ENCODE measurements at places on chromosomes 16 and 17.

DNA sequence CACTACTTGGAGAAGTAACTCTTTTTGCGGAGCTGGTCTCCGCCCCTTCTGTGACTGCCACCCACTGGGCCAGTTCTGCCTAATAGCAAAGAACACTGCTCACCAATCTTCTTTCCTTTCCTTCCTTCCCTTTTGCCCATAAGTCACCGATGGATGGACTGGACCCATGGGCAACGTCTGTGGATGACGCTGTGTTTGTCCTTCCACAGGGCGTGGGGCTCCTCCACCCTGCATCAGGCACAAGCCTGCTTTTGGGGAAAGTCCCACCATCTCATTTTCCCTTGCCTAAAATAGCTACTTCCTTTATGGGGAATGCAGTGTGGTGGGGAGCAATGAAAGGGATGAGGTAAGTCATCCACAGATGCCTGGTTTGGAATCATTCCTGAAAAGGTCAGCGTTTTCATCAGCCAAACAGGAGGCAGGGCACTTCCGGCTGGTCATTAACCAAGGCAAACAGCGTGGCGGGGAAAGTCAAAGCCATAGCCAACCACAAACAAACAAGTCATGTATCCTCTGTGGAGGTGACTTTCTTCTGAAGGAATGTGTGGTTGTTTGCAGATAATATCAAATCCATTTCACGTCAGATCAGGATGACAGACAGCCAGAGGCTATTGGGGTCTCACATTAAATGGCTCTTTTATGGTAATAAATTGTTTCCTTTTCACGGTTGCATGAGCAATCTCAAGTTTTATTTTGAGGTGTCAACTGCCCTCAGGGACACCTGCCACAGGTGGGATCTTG is 30.7 kb upstream of the MED9 start:
- DNase-seq: peak; percentile 78

DNA sequence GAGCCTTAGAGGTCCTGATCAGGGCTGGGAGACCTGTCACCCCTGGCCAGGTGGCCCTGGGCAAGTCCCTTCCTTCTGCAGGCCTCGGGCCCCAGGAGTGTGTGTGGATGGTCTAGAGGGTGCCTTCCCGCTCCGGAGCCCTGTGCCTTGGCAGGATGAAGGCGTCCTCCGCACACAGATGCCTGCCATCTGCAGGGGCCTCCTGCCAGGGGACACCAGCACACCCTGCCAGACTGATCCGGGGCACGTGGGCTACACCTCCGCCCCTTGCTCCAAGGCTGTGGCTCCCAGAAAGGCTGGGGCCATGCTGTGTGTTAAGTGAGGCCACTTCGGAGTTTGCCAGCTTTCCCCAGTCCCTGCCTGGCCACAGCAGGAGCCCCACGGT is 30.7 kb downstream of the NPTX1 start:
- DNase-seq: no peak

DNA sequence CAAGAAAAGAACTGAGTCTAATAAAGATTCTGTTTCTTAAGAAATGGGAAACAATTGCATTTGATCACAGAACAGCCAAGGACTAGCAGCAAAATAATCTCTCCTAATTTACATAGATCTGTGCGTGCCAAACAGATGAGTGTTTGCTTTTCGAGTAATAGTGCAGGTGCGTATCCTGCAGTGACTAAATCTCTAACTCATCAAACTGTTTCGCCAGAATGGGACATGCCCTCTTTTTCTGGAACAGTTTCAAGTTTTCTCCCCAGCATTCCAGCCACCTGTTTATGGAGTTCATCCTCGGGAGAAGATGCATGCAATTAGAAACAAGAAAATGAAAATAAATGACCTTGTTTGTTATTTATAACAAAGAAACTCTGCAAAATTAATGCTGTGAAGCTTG is 5.7 kb upstream of the TOX3 start:
- DNase-seq: no peak

DNA sequence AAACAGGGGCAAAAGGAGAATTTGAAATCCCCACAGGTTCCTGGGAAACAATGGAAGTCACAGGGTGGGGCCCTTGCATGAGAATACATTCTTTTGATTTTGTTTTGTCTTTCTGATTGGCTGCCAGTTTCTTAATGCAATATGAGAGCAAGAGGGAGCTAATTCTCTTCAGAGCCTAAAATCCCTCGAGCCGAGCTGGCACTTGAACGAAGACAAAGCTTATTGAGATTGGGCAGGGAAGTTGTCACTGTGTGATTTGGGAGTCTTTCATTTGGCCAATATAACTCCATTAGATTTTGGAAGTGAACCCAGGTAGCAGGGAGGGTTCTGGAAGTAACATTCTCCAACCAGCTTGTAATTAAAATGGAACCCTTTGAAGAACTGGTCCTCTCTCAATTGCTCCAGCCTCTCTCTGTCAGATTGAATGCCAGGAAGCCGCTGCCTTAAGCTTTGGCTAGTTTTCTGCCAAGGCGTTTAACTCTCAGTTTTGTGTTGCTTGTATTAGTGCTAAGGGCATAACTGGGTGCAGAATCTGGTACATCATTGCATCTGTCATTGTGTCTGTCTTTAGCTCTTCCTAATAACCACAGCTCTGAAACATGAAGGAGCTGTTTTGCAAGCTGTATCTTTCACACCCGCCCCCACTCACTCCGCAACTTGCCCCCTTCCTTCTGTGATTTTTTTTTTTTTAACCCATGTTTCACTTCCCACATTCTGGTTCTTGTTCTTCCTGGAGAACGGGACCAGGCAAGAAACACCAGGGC is 272.0 kb downstream of the MAF start:
- DNase-seq: no peak

- no peak for DNase-seq
Observed at GRCh38 chr16:27520982-27521673, 28.6 kb downstream of the GTF3C1 start.

GRCh38 chr16:6207580-6207979 is 1110.0 kb upstream of the EEF2KMT start:
- no peak for DNase-seq

GRCh38 chr16:81480606-81481206 is 36.1 kb downstream of the CMIP start:
- DNase-seq: no peak

DNA sequence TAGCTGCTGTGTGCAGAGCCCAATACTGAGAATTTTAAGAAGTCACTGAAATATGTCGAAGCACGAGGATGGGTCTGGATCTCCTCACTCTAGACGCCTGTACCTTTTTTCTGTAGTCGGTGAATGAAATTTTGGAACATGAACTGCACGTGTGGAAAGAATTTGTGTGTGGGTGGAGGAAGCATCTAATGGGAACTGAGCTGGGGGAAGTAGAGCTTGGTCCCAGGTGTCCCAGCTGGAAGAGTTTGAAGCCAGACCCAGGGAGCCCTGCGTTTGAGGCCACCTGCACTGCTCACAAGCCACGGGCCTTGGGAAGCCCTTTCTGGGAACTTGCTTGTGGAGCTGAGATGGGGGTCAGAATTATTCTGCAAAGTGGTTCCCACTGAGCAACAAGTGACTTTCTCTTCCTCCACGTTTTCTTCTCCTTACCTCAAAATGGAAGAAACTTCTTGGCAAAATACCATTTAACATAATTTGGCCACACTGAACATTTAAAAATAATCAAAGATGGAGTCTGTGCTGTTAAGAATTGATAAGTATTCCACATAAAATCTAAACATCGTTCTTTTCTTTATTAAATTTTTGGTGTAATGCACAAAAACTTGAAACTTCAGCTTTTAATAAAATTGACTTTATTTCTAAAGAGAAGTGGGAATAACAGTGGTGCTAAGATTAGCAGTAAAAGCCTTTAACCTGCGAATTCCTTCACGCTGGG is 163.8 kb downstream of the PRKCA start:
- DNase-seq: no peak

- no peak for DNase-seq
Observed at GRCh38 chr17:10907370-10907769, 69.5 kb upstream of the PIRT start.

DNA sequence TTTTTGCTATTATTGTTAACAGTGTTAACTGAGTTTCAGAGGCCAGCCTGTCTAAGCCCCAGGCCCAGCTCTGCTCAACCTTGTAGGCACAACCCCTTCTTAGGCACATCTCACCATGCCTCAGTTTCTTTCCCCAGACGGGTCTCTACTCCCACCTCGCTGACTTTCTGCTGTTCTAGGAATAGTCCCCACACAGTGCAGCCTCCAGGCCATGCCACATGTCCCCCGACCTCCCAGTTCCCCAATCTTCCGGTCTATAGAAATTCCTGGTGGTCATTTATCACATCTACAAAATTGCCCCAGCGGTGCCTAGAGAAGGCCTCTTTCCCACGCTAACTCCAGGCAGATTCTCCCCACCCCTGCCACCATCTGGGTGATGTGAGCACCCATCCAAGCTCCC is 34.8 kb downstream of the ADGRG5 start:
- DNase-seq: no peak

- no peak for DNase-seq
Observed at GRCh38 chr17:17463821-17464220, 13.0 kb upstream of the MED9 start.

DNA sequence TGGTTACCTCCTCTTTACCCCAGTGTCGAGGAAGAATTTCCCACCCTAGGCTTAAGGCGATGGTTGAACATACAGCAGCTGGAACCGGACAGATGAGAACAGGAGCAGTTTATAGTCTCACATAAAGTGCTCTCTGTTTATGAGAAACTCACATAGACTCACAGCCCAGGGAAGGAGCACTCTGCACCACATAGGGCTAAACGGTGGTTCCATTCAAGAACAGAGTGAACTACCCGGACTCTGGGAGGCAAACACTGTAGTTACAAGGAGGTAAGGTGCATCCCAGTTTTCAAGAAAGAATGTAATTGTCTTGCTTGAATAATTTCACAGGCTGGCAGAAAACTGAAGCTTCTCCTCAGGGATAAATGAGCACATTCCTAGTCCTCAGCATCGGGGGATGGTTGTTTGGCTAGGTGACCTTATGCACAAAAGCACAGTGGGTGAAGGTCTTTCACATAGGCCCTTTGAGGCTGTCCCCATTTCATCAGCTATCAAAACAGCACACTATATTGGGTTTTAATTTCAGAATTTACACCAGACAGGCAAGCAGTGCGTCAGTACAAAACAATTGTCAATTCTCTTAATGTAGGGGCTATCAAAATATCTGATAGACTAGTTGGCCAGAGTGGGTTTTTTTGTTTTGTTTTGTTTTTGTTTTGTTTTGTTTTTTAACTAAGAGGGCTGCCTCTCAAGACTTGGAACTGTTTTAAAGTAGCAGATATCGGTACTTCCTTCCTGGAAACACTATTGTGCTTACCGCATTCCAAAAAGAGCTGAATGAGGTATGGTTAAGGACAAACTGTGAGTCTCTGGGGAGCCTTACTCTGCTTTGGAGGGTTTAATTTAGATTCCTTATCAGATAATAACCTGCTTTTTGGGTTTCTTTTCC is 918.1 kb upstream of the CDH8 start:
- DNase-seq: no peak

GRCh38 chr17:82234211-82235055 is 5.6 kb downstream of the SLC16A3 start:
- no peak for DNase-seq

GRCh38 chr16:81945665-81946064 is 65.6 kb downstream of the SDR42E1 start:
- peak; percentile 47 for DNase-seq

GRCh38 chr16:13245713-13246377 is 344.4 kb downstream of the SHISA9 start:
- DNase-seq: no peak

DNA sequence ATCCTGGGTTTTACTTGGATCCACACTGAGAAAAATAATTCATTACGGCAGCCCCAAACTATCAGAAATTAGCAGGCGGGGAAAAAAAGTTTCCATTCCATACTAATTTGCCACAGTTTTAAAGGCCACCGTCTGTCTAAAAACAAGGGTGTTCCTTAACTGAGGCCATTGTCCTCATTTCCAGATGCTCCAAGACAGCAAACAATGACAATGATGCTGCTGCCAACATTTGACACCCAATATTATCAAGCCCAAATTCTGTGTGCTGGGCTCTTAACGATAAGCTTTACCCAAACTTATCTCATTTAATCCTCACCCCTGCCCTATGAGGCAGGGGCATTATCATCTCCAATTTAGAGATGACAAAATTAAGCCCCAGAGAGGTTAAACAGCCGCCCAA is 26.3 kb downstream of the CUEDC1 start:
- DNase-seq: no peak

DNA sequence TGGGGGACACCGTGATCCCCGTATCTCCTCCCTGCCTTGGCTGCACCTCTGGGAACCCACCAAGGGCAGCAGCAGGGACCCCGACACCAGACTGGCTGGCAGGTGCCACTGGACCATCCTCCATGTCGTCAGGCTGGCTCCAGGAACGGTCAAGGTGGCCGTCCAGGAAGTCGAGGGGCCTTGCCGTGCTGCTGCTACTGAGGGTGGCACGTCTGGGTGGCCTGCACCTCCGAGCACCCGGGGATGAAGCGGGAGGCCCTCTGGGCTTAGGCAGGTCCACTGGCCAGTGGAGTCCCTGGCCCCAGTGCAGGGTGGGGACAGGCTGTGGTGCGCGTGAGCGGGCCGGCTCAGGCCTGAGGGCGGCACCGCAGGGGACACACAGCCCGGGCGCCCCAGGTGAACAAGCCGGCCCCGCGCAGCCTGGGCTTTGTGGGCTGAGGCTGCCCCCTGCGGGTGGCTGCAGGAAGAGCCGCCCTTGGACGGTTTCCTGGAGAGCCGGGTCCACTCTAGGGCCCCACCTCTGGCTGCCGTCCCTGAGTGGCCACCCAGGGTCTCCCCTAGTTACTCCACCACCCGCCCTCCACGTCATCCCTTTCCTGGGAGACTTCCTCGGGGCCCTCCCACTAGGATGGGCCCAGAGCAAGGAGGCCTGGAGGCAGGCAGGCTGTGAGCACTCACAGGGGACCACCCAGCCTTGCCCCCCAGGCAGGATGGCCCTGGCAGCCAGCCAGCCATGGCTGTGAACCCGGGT is 42.8 kb upstream of the ZC3H18 start:
- peak; percentile 48 for DNase-seq

- no peak for DNase-seq
Observed at GRCh38 chr16:11613381-11614303, 26.9 kb upstream of the LITAF start.

DNA sequence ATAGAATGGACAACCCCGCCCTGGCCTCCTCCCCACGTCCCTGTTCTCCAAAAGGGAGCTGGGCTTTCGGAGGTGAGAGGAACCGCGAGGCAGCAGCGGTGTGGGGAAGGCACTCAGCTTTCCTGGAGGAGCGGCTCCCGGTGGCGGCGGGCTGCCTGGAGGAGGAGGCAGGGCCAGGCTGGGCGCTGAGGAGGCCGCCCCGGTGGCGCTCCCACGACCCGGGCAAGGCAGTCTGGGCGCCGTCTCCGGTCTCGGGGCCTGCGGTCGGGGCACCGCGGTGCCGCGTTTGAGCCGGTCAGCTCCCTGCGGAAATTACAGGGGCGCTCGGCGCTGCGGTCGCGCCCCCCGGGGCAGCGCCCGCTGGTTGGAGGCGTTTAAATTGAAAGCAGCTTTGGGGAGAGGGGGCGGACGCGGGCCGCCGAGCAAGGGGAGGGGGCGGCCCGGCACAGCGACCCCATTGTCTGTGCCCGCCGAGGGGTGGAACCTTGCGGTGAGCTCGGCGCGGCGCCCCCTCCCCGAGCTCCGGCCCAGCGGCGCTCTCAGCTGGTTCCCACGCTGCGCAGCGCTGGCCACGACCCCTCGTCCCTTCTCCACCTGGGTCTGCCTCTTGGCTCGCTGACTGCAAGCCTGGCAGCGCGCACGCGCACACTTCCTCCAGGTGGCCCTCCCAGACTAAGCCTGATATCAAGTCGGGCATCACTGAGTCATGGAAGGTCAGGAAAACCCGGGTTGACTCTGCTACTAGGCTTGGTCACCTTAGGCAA is 58.7 kb upstream of the DLX4 start:
- DNase-seq: no peak
